ENCODE measurements at places on chromosomes 5 and 9.

GRCh38 chr5:51838459-51838858 lies 455.2 kb downstream of the ISL1 start:
- DNase-seq: no peak

- DNase-seq: no peak
Observed at GRCh38 chr5:136053336-136054141, 24.8 kb downstream of the TGFBI start.

DNA sequence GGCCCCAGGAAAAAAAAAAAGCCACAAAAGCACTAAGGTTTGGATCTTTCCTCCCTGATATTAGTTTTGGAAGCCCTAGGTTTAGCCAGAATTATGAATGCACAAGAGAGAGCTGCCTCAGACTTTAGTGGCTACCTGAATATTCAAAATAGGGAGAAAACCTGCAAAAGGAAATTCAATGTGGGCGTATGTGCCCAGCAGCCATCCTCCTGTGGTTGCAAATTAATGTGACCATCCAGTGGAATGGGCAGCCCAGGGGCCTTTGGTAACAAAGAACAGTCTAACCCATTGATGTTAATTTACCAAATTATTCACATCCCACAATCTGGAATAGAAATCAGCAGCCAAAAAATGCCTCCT lies 298.4 kb downstream of the CWC27 start:
- no peak for DNase-seq

DNA sequence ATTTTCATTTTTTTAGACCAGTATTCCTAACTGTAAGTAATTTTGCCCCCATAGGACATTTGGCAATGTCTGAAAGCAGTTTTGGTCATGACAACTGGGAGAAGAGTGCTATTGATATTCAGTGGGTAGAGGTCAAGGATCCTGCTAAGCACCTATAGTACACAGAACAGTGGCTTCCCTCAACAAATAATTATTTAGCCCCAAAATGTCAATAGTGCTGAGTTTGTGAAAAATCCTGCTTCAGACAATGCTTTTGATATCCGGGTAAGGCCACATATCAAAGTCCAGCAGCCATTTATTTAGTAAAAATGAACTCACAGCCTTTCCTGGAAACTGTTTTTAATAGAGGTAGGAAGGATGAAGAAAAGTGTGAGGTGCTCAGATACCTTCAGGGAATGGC lies 8.1 kb upstream of the TARS1 start:
- DNase-seq: no peak

GRCh38 chr9:120110520-120110919 lies 469.4 kb downstream of the CDK5RAP2 start:
- DNase-seq: no peak

- DNase-seq: no peak
Observed at GRCh38 chr5:121503111-121503840, 348.4 kb upstream of the FTMT start.

DNA sequence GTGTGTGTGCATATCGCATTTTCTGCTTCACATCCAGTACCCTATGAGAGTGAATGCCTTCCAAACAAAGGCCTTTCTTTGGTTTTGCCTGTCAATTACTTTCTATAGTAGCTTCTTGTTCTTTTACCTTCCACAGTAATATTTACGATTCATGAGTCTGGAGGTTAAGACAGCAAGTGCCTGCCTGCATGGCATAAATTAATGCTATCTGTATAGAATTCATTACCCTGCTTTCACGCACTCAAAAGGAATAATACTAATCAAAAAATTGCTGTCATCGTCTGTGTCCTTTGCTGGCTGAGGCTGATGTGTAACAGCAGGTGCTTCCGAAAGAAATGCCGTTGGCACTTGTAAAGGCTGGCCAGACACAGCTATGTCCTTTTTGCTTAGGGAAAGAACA lies 1304.4 kb upstream of the CDH6 start:
- DNase-seq: no peak
